ENCODE measurements at places on chromosomes 2 and 18.

DNA sequence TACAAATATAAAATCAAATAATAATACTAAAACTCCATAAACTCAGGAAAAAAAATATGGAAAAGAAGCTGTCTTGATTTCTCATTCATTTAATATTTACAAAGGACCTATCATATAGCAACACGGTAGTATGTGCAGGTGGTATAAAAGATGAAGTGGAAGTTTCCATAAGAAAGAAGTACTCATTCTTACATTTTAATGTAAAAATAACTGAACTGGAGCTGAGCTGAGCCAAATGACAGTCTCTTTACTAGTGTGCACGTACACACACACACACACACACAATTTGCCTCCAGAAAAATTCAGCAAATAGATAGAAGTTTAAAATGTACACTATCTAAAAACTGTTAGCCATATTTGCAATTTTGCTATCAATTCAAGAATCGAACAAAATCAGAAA is 54.1 kb downstream of the ASXL2 start:
- no peak for DNase-seq

DNA sequence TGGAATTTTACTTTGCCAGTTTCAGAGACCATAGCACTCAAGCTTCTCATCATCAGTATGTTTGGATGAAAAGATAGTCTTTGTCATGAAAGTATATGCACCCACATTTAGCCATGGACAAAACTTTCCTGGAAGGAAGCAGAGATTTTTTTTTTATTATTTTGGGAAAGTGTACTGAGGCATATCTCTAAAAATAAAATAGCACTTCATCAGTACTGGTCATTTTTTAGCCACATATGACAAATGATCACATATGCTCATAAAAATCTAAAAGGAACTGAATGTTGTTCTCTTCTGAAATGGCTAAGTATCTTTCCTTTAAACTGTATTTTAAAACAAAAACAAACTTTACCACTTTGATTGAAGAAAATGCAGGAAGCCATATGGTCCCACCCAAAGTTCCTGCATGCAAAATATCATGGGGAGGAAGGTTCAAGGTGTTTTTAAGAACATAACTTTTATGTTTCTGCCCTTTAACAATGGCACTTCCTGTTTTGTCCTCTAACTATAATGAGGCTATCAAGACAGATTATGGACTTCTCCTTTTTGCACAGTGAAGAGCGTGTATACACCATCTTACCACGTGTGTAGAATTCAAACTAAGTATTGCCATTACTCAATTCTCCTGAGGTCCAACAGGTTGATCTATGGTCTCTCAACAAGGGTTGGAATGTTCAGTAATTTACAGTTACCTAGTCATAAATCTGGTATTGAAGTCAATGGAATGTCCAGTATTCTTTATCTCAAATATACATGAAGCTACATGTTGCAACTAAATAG is 77.1 kb upstream of the SLC39A10 start:
- no peak for DNase-seq

GRCh38 chr2:16318474-16319195 is 347.0 kb downstream of the CYRIA start:
- no peak for DNase-seq

GRCh38 chr2:201322772-201323171 is 34.4 kb downstream of the FLACC1 start:
- DNase-seq, result no peak

GRCh38 chr2:71655498-71655897 is 202.1 kb downstream of the DYSF start:
- no peak for DNase-seq

GRCh38 chr18:23033056-23033455 is 99.9 kb downstream of the RBBP8 start:
- DNase-seq, result no peak

DNA sequence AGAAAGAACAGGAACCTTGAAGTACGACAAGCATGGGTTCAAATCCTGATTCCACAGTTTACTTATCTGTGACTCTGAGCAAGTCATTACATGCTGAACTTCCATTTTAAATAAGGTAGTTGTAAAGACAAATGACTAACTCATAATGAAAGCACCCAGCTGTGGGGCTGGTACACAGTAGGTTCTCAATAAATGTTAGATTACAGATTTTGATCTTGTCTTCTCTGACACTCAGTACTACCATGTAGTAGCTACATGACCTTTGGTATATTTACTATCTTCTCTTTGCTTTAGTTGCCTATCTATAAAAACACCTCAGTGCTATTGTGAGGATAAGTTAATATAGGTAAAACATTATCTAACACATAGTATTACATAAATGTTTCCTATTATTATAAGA is 3.2 kb downstream of the TRAK2 start:
- no peak for DNase-seq

Measured in right renal pelvis (tissue), 4 donors.